Brain pericyte (primary cell): ENCODE measurements at places on chromosomes 5 and 9.

GRCh38 chr5:147879784-147880183 is 1.3 kb downstream of the SCGB3A2 start:
- DNase-seq, result no peak

- DNase-seq, result no peak
These were observed 13.0 kb downstream of the ERAP1 start for GRCh38 chr5:96794757-96795156.

DNA sequence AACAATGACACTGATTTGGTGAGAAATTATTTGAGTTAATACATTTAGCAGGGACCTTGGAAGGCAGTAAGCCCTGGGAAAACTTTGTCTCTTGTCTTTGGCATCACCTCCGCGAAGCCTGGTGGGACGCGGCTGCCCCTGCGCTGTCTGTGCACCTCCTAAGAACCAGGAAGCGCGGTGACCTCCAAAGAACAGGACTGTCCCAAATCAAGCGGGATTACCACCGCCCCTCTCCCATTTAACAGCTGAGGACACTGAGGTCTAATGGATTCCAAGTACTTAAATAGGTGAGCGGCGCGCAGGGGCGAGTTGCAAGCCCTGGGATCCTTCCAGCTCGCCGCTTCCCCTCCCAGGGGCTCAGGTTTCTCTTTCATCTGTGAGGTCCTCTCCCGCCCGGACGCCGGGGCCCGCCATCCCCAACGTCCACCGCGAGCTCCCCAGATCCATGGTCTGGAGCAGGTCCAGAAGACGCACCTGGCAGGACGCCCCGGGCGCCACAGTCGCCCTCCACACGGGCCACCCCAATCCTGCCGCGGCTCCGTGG is 432 bp downstream of the STARD4 start:
- DNase-seq, result no peak

- DNase-seq, result no peak
These were observed 272.6 kb downstream of the ATPSCKMT start for GRCh38 chr5:9977070-9977469.

- no peak for DNase-seq
These were observed 259.5 kb upstream of the ARRDC3 start for GRCh38 chr5:91642581-91642980.

DNA sequence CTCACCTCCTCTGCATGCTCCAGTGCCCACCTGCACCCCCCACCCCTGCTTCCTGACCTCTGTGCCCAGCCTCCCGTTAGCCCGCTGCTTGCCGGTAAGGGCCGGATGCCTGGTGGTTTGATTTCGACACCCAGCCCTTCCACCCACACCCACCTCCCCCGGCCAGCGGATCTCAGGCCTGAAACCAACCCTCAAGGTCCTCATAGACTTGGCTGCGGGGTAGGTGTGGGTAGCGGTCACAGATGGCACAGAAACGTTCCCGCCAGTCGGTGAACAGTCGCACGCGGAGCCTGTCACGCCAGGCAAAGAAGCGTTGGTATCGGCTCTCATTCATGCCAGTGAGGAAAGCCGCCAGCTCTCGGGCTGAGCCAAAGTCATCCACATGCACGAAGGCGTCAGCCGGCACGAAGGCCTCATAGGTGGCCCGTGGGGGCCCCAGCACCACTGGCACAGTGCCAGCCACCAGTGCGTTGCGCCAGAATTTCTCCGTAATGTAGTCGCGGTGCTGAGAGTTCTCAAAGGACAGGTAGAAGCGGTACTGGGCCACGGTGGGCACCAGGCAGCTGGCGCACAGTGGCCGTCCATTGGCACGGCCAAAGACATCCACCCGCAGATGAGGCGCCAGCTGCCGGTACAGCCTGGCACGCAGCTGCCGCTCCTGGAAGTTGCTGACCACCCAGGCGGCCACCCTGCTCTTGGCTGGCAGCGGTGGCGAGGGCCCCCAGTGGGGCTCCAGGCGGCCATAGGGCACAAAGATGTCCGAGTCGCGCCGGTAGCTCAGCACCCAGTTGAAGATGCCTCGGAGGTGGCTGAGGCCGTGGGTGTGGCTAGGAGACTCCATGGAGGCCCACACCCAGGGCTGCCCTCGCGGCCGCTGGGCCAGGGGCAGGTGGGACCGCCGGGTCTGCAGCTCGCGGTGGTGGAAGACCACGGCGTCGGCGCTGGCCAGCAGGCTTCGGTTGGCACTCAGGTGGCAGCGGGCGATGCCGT is 1.1 kb downstream of the FUT7 start:
- DNase-seq, result no peak

GRCh38 chr9:134247918-134248631 is 78.2 kb upstream of the RXRA start:
- DNase-seq, result no peak

DNA sequence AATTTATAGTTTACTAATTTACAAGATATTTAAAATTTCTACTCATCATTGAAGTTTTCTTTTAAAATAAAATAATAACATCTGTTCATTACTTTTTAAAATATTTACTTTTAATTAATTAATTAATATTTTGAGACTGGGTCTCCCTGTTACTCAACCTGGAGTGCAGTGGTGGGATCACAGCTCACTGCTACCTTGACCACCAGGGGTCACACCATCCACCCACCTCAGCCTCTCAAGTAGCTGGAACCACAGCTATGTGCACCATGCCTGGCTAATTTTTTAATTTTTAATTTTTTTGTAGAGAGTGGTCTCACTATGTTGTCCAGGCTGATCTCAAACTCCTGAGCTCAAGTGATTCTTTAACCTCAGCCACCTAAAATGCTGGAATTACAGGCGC is 1013.6 kb downstream of the CDH9 start:
- no peak for DNase-seq

- DNase-seq, result no peak
These were observed 52.5 kb downstream of the SH3GL2 start for GRCh38 chr9:17631396-17631795.

- no peak for DNase-seq
These were observed 91.5 kb downstream of the APBA1 start for GRCh38 chr9:69580582-69581214.

DNA sequence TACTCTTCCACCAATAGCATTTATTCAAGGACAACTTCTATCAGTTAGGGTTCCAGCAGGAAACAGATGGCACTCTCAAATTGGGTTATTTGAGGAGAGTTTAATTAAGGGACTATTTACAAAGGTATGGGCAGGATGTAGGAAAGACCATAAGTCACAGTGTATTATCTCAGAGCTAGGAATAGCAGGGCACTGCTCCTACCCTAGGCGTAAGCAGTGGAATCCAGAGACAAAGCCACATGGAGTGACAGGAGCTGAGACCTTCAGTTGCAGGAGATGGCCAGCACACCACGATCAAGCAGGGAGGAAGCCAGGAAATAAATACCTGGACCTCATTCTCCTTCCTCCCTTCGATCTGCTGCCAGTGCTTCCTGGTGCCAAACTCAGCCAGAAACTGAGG is 274.9 kb upstream of the SLC30A5 start:
- no peak for DNase-seq

DNA sequence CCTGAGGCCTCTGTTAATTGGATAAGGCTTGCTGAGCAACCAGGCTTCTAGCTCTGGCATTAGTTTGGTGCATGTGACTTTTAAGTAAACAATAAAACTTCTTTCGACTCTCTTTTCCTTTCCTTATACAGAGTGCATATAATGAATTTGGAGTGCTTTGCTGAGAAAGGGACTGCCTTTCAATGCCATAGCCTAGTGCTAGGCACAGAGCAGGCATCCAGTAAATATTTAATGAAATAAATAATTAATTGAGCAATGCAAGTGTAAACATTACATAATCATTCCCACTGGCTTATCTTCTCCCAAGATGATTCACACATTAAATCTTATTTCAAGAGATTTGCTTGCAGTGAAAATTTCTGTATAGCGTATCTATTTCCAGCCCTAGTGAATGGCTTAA is 74.1 kb downstream of the NMUR2 start:
- no peak for DNase-seq

DNA sequence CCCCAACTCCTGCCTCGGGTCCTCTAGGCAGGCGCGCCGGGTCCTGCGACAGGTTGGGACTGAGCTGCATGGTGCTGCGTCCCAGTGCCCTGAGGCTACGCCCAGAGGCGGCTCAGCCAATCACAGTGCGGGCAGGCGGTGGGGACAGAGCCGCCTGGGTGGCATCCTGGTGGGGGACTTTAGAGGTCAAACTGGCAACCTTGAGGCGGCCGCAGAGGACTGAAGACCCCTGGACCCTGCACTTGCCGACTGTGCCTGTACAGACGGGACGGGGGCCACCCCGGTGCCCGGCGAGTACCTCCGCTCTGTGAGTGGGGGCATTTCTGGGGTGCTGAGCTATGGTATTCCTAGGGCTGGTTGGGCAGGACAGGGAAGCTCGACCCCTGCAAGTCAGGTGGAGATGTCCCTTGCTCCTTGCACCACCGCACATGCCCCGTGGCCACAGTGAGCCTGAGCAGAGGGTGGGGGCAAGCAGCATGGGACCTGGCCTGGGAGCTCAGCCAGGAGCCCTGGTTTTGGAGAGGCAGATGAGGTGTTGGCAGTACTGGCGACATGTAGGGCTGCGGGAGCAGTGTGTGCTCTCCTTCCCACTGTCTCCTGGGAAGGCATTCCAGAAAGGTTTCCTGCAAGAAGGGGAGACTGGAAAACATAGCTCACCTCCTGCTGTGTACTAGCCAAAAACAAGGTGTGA is 45.5 kb downstream of the CTSL start:
- DNase-seq, result no peak

DNA sequence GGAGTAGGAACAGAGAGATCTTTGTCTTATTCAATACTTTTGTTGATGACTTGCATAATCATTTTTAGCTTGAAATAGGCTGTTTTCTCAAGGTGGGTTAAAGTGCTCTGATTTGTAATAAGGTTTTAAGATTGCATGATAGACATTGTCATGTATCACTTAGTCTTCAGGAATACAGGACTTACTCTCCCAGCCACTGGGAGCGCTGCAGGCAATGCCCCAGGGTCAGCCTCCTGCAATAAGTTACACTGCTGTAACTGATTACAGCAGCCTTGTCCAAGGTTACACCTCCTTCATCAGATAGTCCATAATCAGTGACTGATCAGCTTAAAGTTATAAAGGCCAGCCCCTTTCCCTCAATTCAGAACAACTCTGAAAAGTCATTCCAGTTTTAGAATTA is 218.6 kb downstream of the ESM1 start:
- DNase-seq, result no peak
